ENCODE measurements at places on chromosomes 2 and 18. TPM values are rescaled to one million over a fixed set of nuclear protein-coding genes. Genes with fewer than 3 reads are reported as not detected.

TMEM185B gene
- 31.8 TPM for polyA plus RNA-seq

BMP10 gene
- not detected for polyA plus RNA-seq

KLHL41 gene
- 0.08 TPM for polyA plus RNA-seq

SATB2 gene
- polyA plus RNA-seq = 0.62 TPM

TSPYL6 gene
- polyA plus RNA-seq = not detected

PPM1G gene
- polyA plus RNA-seq = 38.3 TPM

LRRC30 gene
- polyA plus RNA-seq = not detected

EPB41L3 gene
- polyA plus RNA-seq = 38.9 TPM

AQP12A gene
- polyA plus RNA-seq = not detected

ABCG8 gene
- polyA plus RNA-seq = not detected

STPG4 gene
- not detected for polyA plus RNA-seq

ATG4B gene
- 113 TPM for polyA plus RNA-seq

ZNF385B gene
- not detected for polyA plus RNA-seq

AKAIN1 gene
- polyA plus RNA-seq = not detected

ZBTB14 gene
- 4.2 TPM for polyA plus RNA-seq

MAP3K19 gene
- polyA plus RNA-seq = not detected

SLC11A1 gene
- 0.03 TPM for polyA plus RNA-seq

DPY30 gene
- polyA plus RNA-seq = 78.4 TPM

Measured in endothelial cell of umbilical vein (primary cell).